GM19239 (cell line): ENCODE measurements at places on chromosomes 2 and 18.

- DNase-seq, result no peak
Observed at GRCh38 chr2:239625156-239625845, 224.5 kb upstream of the HDAC4 start.

- DNase-seq, result no peak
Observed at GRCh38 chr2:166609183-166609959, 115.3 kb upstream of the SCN7A start.

- DNase-seq, result no peak
Observed at GRCh38 chr18:2540575-2540974, 30.7 kb downstream of the METTL4 start.

- DNase-seq, result peak; percentile 15
Observed at GRCh38 chr2:224946895-224947294, 95.4 kb downstream of the DOCK10 start.

DNA sequence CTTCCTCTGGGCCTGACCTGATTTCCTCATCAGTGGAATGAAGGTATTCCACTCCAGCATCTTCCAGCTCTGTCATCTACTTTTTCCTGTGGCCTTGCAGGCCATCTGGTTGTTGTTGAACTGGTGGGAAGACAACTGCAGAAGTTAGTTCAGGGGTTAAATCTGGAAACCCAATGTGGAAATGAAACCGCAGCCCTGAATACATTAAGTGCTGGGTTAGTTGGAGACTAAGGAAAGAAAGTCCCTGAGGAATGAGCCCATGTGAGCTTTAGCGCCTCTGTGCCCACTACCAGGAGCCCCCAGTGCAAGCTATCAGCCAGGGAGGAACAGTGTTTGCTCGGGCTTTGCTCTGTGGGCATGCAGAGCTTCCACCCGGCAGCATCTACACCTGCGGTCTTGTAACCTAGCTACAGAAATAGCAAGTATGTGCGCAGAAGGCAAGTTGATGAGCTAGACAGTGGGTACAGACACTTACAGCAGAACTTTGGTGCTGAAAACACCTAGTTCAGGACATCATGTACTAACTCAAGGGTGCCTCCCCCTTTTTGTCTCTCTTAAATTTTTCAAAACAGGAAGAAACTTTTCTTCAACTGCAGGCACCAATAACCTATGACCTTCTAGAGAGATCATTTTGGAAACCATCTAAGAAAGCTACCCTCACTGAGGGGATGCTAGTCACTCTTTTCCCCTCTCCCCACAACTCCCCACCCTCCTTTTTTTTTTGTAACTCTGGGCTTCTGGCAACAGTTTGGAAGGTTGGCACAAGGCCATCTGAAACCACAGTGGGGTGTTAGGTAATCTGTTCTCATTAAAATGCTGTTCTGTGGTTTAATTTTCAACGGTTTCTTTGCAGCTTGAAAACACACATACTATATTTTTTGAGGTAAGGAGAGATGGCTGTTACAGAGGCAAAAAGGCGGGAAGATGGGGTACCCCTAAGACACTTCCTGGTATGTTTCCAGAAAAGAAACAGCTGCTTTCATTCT, 18.3 kb upstream of the CXCR4 start:
- DNase-seq, result no peak

- no peak for DNase-seq
Observed at GRCh38 chr2:98458207-98458606, 13.5 kb downstream of the INPP4A start.

DNA sequence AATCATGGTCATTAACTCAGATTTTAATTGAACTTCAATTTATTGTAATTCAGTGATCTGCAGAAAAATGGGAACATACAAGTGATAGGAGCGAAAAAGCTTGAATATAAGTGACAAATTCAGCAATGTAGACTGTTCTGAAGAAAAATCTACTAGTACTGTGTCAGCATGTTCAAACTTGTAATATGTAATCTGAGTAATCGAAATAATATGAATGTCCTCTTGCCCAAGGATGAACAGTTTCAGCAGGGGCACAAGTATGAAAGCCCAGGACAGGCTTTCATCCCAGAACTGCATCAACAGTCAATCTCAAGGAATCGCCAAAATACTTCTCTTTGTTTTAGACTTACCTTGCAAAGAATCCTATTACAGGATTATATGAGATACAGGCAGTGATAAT, 1110.5 kb downstream of the LRP1B start:
- no peak for DNase-seq

DNA sequence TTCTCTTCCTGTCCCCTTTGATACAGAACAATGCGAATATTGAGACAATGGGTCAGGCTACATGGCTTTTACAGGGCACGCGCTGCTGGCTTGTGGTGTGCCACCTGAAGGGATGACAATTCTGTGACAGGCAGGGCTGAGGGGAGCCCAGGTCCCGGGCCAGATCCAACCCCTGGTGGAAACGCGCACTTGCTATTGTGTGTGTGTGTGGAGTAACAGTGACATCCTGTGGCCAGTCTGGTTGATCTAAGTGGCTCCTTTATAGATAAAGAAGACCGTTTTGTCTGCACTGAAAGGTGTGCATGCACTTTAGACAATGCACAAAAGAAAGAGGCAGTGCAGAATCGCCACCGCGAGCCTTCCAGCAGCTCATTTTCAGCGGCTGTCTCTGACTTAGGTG, 273.6 kb downstream of the HRH4 start:
- DNase-seq, result no peak

DNA sequence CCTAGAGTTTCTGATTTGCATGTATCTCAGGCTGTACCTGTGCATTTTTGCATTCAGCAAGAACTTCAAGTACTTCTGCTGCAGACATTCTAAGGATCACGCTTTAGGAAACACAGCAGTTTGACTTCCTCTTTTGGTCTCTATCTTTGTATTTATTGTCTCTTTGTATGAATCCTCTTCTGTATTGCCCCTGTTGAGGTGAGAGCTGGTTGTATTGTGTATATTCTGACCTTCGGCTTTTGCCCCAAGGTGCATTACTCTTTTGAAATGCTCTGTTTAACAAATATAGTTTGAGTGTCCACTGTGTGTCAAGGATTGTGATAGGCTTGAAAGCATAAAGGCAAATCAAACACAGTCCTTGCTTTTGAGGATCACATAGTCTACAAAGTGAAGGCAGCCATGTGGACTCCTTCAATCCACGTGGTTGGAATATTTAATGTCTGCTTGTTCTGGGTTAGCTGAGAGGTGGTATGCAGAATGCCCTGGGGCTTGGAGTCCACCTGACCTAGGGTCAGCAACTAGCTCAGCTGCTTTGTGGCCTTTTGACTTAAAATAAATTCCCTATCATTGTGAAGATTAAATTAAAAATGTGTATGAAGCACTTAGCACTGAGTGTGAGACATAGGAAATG, 108.1 kb downstream of the LYPD6 start:
- no peak for DNase-seq

- DNase-seq, result no peak
Observed at GRCh38 chr2:185806783-185807182, 68.2 kb downstream of the FSIP2 start.

DNA sequence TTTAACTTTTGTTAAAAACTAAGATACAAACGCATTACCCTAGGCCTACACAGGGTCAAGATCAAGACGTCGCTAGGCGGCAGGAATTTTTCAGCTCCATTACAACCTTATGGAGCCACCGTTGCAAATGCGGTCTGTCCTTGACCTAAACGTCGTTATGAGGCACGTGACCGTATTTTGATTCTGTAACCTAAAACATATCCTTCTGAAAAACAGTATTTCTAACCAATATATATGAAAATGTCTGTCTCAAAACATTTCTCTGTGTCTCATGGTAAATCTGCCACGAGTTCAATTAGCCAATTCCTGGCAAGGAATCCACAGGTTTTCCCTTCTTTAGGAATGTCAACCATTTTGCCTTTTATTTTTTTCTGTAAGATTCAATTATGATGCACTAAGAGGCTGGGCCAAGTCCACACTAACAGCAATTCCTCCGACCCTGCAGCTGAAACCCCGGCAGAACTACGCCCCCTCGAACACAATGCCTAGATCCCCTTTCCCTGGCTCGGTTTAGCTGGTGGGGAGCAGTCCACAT, 1.7 kb downstream of the RTN4 start:
- DNase-seq, result no peak

DNA sequence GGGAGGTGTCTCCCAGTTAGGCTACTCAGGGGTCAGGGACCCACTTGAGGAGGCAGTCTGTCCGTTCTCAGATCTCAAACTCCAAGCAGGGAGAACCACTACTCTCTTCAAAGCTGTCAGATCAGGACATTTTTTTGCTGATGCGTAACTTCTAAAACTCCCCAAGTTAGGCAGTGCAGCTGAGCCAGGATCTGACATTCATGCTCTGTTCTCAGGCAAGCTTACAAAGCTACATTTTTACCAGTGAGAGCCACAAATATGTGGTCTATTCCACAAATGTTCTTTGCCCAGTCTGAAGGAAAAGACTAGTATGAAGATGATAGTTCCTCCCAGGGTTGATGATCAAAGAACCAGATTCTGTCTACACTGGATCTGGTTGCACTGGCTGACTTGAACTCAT, 184.1 kb downstream of the MTCL1 start:
- no peak for DNase-seq

GRCh38 chr18:23683671-23684070, 5.6 kb upstream of the LAMA3 start:
- DNase-seq, result no peak

- DNase-seq, result no peak
Observed at GRCh38 chr2:31136732-31137131, 1.5 kb downstream of the GALNT14 start.

- DNase-seq, result peak; percentile 50
Observed at GRCh38 chr2:1750933-1751766, 6.8 kb upstream of the PXDN start.

GRCh38 chr18:7758764-7759163, 191.6 kb downstream of the PTPRM start:
- no peak for DNase-seq

GRCh38 chr2:135773917-135774316, 32.3 kb downstream of the UBXN4 start:
- no peak for DNase-seq

- DNase-seq, result no peak
Observed at GRCh38 chr2:16657671-16658070, 8.0 kb downstream of the CYRIA start.

DNA sequence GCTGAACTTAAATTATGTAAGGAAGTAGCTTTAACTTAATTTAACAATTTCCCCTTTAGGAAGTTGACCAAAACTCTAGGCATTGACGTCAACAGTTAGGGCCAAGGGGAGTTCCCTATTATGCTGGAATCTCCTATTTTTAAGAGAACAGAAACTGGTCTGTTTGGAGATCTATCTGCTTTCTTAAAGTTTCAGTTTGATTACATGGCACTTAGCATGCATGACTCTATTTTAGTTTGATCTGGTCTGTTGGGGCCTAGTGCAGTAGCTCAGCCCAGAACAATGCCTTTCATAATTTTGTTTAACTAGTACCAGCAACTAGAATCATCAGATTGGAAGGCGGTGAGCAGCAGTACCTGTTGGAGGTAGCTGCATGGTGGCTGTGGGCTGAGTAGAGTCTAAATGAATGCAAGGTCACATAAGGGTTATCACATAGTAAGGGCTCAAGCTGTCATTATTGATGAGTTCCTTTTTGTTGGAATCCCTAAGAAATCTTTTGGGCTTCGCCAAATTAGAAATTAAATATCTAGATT, 60.5 kb upstream of the ZNG1B start:
- DNase-seq, result no peak

- no peak for DNase-seq
Observed at GRCh38 chr2:73176205-73176880, 26.0 kb upstream of the NOTO start.

DNA sequence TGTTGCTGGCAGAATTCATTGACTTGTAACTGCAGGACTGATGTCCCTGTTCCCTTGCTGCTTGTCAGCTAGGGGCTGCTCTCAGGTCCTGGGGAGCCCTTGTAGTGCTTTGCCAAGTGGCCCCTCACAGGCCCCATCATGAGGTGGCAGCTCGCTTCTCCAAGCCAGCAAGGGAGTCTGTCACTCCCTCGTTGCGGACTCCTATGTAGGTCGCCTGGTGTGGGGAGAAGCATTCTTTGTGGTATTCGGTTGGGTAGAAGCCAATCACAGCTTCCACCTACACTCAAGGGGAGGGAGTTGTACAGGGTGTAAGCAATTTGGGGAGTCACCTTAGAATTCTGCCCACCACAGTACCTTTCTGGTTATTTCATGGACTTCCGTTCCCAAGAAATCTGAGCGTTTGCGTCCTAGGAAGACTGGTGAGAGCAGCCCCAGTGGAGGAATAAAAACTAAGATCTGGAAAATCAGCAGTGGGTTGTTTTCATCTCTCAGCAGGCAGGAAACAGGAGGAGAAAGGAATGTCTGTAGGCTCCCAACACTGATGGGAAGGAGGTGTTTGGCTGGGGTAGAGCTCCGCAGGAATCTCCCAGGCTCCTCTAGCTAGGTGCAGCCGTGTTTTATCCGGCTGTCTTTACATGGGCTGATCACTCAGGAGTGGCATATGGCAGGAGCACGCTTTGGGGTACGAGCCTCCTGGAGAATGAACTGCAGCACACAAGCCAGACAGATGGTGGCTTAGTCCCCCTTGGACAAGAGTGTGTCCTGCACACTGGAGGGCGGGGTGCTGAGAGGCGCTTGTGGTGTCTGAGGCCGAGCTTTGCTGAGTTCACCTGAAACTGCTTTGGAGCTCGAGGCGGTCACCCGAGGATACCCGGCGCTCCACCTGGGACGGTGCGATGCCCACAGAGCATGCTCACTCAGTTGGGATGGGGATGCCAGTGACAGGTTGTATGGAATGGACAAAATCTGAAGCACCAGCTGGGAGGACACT, 58.3 kb downstream of the LDLRAD4 start:
- DNase-seq, result no peak

- no peak for DNase-seq
Observed at GRCh38 chr2:85413592-85414420, 3.6 kb upstream of the CAPG start.

DNA sequence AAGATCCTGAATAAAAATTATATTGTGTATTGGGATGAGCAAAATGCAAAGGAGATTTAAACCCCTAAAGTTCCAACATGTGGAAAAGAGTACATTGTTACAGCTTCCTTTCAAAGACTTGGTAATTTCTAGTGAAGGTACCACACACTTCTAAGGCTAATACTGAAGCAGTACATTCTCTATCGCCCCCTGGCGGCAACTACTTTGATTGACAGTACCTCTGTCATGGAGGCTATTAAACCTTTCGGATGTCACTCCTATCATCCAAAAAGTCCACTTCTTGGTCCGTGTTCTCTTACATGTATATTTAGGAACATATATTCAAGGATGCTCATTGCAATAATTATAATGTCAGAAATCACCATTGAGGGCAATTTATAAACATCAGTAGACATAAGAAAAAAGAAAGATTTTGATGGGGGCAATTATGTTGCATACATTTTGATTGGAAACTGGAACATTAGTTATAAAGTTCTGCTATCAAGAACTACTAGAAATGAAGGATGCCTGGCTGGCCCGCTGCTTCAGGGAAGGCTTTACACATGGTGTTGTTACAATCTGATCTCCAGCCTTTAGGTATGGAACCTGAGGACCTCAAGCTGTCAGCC, 601.6 kb downstream of the CPS1 start:
- DNase-seq, result peak; percentile 14

- DNase-seq, result no peak
Observed at GRCh38 chr2:111623380-111623779, 260.6 kb downstream of the ANAPC1 start.

- no peak for DNase-seq
Observed at GRCh38 chr2:127515383-127515915, 10.8 kb downstream of the IWS1 start.

- peak; percentile 37 for DNase-seq
Observed at GRCh38 chr2:202178346-202178958, 59.9 kb downstream of the SUMO1 start.
